ENCODE measurements at places on chromosomes 11 and 22. TPM values are rescaled to one million over a fixed set of nuclear protein-coding genes. Genes with fewer than 3 reads are reported as not detected.

The SLC25A1 gene
- 22.8 TPM for total RNA-seq

DNA sequence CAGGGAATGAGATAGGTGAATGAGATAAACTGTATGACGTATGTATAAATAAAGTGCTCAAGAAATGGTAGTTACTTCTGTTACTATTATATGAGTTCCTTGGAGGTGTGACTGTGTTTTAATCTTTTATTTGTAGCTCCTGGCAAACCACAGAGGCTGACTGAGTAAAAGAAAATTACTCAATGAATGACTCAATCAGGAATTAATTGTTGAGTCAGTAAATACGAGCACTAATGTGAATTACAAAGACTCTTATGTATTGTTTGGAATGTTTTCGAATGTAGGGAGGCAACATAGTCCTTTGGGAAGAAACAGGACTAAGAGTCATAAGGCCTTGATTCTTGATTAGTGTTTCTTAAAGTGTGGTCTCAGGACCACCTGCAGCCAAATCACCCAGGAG is 51.1 kb upstream of the BLID start:
- H3K27me3 ChIP-seq, result no peaks in the 10 kb centered on the region
- H3K27ac ChIP-seq, result peak overlapping the region; percentile 27

The MRGPRF gene
- 123 TPM for total RNA-seq

The MUC6 gene
- total RNA-seq, result 84.4 TPM
